ENCODE measurements at places on chromosomes 13 and 19. TPM values are rescaled to one million over a fixed set of nuclear protein-coding genes. Genes with fewer than 3 reads are reported as not detected.

- no peak for DNase-seq
Measured at GRCh38 chr13:75061909-75062308, 420.1 kb downstream of the TBC1D4 start.

DNA sequence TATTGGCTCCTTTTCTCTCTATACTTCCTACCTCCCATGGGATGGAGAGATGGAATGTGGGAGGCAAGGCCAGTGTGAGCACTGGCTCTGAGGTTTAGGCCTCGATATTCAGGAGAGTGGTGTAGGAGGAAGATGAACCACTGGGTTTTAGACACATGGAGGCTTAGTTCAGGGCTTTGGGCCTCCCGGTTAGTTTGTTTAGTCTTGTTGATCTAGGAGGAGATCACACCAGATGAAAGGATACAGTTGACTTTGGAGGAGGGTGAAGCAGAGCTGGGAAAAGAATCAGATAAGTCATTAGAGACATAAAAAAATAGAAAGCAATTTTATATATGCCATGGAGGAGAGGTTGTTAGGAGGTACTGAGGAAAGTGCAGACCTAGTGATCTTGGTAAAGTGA is 30.9 kb downstream of the RNASEH2B start:
- DNase-seq = no peak

DNA sequence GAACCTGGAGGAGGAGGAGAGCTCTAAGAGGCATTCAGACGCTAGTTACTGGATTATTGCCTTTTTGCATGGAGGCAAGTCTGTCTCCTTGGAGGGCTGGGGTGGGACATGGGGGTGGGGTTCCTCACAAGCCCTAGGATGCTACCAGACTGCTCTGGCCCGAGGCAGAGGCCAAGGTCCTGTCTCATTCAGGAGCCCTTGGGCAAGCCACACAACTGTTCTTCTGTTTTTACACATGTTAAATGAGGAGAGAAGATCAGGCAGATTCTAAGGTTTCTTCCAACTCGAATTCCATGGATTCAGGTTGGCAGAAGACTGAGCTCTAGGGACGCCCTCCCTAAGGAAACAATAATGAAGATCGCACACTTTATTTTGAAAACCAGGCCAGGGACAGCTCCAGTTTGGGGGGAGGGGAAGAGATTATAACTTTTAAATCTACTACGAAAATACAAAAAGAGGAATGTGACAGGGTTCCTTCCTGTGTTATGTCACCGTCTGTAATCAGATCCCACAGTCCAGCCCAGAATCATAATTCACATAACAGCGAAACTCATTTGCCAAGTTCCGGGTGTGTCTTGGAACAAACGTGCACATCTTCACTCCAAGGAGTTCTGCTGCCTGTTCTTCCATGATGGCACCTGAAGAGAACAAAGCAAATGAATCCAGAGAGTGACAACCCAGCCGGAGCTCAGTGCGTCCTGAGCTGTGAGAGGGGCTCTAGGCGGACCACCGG is 25.2 kb downstream of the IL17D start:
- no peak for DNase-seq

DNA sequence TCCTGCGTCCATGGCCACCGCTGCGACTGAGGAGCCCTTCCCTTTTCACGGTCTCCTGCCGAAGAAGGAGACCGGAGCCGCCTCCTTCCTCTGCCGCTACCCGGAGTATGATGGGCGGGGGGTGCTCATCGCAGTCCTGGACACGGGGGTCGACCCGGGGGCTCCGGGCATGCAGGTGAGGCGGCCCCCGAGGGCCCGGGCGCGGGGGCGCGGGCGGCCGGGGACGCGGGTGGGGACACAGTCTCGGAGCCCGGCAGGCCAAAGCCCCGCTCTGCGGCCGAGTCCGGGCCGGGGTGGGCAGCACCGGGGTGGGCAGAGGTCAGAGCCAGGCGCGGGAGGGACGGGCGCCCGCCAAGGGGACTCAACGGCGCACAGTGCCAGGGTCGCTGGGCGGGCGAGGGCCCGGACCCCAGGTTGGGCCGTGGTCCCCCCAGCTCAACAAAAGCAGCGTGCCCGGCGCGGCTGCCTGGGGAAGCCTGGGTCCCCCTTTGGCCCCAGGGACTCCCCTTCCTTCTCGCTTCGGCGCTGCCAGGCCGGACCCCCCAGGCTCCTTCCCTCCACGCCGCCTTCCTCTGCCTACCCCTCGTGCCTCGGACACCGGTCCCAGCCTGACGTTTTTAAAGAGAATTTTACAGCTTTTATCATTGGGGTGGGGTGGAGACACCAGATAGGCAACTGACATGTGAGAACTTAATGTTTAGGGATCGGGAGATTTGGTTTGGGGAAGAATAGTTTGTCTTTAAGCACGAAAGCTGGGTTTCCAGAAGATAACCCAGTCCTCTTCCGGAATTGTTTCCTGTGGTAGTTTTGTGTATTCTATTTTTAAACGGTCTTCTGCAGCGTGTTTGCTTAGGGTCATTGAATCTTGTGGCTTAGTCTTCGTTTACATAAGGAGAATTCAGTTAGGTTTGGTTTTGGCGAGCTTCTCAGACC is 509 bp downstream of the TPP2 start:
- DNase-seq = no peak

DNA sequence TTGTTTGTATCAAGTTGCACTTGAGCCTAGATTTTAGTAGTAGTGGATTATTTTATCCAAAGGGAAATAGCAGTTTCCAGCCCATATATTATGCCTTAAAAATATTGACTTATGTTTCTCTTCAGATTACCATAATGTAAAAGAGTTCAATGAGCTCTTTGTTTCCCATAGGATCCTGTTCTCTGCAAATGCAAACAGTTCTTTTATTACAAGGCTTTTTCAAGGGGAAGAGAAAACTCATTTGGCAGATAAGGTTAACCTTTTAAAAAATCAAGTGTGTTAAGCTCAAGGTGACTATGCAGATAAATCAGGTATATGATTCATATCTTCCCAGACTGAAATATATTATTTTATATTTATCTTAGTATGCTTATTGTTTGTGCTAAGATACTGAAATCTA is 961.2 kb upstream of the SPRY2 start:
- no peak for DNase-seq

GRCh38 chr13:39536906-39537305 is 66.1 kb downstream of the LHFPL6 start:
- DNase-seq = no peak

GRCh38 chr19:3670796-3671679 is 29.2 kb downstream of the PIP5K1C start:
- DNase-seq = no peak

- no peak for DNase-seq
Measured at GRCh38 chr19:4327252-4327876, 11.3 kb downstream of the STAP2 start.

Gene WDR62
- total RNA-seq = 0.48 TPM

Gene NCAN
- total RNA-seq = 0.20 TPM

Gene CD79A
- 0.55 TPM for total RNA-seq

Gene KLK2
- not detected for total RNA-seq

Gene DACT3
- 1.2 TPM for total RNA-seq

Gene SMIM44
- total RNA-seq = not detected

Gene ZNF730
- total RNA-seq = not detected
